ENCODE measurements at places on chromosomes 5 and 9.

DNA sequence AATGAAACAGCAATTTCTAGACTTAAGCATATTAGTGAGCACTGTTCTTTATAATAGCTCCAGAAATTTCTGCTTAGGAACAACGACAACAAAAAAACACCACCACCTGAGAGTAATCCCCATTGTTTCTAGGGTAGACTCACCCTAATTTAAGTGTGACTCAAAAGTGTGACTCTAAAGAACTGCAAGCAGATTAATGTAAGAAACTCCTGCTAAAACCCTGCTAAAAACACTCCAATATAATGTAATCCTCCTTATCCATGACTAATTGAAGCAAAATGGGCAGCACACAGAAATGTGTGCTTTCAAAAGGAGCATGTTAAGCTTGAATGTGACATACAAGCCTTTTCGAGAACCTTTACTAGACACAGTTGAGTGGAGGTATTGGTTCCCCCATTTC is 296.0 kb downstream of the EPB41L4A start:
- no peak for DNase-seq

- DNase-seq: no peak
These were observed 11.4 kb downstream of the YTHDC2 start for GRCh38 chr5:113524927-113525326.

GRCh38 chr5:77846422-77847128 is 70.4 kb upstream of the TBCA start:
- no peak for DNase-seq

DNA sequence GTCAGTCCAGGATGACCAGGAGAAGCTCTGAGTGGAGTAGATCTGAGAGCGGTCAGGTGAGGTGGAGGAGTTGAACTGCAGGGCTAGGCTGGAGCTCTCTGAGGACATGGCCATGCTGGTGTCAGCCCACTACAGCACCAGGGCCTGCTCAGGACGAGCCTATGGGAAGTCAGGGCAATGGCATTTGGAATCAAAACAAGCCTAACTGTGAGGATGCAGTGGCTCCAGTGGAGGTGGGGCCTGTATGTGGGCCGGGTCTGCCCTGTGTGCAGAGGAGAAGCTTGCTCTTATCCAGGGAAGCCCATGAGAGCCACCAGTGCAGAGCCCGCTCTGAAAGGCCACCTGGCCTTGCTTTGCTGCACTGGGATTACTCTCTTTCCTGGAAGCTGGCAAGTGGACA is 11.1 kb downstream of the CXCL14 start:
- DNase-seq: no peak

- no peak for DNase-seq
These were observed 78.1 kb downstream of the PHF2 start for GRCh38 chr9:93654351-93654961.

GRCh38 chr9:71793386-71794105 is 25.2 kb upstream of the CEMIP2 start:
- peak; percentile 20 for DNase-seq

- DNase-seq: no peak
These were observed 1145.0 kb downstream of the MAT2B start for GRCh38 chr5:164650427-164650826.

DNA sequence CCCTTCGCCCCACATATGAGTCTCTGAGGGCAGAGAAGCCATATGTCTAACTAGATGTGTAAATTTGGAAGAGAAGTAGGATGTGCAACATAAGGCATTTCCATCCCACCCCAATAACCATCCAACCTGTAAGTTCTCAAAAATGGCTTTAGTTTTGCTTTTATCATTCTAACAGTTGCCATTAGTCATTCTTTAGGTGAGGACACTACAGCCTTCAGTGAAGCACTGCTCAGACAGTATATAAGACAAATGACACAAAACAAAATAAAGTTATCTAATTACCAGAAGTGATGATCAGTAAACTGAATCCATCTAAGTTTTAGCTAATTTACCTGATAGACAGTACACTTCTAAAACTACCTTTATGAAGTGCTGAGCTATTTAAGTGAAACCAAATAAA is 23.9 kb downstream of the MLLT3 start:
- DNase-seq: no peak

Data from fibroblast of gingiva (primary cell).